Activated T-cell treated with anti-CD3 and anti-CD28 coated beads for 24 hours (primary cell): ENCODE measurements at places on chromosomes 5 and 9.

GRCh38 chr9:119963258-119963797, 594.1 kb upstream of the BRINP1 start:
- no peak for DNase-seq

DNA sequence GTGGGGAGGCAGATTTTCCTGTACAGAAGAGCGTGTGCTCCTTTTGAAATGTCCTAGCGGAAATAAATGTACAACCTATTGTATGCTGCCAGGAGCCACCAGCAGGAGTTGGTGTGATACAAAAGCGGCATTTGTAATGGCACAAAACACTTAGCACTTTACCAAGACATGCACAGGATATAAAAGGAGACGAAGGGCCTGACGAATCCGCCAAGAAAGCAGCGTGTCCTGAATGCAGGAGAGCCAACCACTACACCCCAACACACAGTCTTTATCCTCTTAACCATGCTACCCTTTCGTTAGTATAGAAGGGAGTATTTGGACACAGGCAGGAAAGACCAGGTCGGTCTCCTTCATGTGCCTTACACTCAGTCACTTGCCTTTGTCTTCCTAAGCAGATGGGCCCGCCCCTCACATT, 218.1 kb downstream of the TRIM32 start:
- no peak for DNase-seq

GRCh38 chr9:71925834-71926233, 14.4 kb downstream of the C9orf85 start:
- no peak for DNase-seq

DNA sequence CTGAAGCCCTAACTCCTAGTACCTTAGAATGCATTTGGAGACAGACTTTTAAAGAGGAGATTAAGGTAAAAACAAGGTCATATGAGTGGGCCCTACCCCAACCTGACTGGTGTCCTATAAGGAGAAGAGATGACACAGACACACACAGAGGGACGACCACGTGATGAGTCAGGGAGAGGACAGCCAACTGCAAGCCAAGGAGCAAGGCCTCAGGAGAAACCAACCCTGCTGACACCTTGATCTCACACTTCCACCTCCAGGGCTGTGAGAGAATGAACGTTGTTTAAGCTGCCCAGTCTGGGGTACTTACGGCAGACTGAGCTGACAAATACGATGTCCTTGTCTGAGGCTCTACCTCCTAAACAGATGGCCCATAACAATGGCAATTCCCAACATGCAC, 93.6 kb downstream of the ROR2 start:
- no peak for DNase-seq

DNA sequence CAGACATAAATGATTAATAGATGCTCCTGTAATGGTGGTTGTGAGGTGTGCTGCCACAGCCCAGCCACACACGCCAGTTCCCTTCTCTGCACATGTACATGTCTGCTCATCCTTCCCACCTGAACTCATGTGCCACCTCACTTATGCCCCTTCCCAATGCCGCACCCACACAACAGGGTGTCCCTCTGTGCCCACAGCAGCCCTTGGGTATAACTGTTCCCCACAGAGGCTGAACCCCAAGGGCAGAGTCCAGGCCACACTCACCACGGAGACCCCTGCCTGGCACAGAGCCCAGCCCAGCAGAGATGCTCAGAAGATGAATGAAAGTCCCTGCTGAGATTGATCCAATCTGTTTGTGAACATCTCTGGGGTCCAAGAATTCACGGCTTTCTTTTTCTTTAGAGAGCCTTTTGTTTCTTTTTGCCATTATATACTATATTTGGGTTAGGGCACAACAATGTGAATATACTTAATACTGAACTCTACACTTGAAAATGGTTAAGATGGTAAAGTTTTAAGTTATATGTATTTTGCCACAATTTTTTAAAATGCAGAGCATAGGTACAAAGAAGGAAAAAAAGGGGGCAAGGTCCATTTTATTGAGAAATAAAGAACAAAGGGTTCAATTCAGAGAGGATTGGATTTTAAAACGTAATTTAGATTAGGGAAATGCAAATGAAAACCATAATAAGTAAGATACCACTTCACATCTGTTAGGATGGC, 29.6 kb downstream of the IRF1 start:
- no peak for DNase-seq

- no peak for DNase-seq
Observed at GRCh38 chr5:116534964-116535651, 39.5 kb downstream of the SEMA6A start.

GRCh38 chr5:176994460-176995121, 12.0 kb downstream of the UIMC1 start:
- no peak for DNase-seq

- no peak for DNase-seq
Observed at GRCh38 chr5:173123416-173123815, 20.9 kb upstream of the BNIP1 start.

- DNase-seq, result no peak
Observed at GRCh38 chr9:126927419-126927818, 12.8 kb downstream of the RALGPS1 start.

GRCh38 chr5:180521101-180521500, 26.9 kb downstream of the CNOT6 start:
- no peak for DNase-seq

DNA sequence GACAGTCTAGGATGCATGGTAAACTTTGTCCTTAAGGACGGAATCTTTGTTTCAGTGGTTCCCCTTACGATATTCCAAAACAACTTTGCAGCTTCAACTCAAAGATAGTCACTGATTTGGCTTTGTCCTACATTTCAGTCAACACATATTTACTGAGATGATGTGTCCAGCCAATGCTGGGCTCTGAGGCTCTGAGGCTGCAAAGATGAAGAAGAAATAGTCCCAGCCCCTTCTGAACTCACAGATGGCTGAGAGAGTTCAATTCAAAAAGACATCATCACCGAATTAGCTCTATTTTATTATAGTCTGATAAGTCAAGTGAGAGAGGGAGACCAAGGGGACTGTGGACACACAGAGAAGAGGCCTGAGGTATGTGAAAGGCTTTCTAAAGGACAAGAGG, 544.0 kb downstream of the ACTL7B start:
- no peak for DNase-seq

- no peak for DNase-seq
Observed at GRCh38 chr5:145968970-145969713, 32.8 kb downstream of the SH3RF2 start.

DNA sequence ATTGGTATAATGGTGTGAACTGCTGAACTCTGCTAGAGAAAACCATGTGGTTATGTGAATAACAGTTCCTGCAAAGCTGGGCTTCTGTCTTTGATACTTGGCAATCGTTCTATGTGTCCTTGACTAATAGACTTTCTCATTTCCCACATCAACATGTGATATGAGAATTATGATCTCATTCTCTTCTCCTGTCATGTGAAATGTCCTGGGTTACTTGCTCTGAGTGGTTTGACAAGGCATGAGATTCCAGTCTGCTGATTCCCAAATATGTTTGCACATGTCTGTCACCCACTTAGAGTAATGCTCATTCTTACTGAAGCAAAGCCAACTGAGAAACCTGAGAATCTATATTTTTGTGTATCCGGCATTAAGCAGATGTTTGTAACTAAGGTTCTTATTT, 141.2 kb downstream of the PARP8 start:
- no peak for DNase-seq

DNA sequence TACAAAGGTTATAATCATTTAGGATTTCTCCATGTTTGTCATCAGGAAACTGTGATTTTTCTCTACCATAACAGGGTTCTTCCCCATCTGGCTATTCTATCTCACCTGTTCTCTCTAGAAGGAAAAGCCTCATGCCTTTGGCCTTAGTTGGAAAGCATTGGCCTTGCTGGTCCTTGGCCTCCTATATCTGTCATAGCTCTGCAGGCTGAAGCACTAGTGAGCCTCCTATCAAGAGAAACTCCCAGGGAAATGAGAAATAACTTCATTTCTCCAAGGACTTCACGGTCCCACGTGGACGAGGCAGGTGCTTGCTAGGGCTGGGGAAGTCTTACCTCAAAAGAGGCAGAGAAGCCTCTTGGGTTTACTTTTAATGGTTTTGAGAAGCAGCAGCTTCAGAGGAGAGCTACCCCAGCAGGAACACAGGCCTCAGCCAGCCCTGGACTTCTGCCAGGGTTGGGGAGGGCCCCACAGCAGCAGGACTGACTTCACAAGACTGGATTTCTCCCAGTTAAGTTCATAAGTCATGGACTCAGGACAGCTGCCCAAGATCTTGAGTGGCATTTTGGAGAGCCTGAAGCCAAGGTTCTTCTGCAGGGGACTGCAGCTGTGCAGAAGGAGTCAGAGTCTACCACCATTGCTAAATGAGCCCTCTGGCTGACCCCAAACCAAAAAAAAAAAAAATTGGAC, 15.8 kb upstream of the PSAT1 start:
- no peak for DNase-seq
